ENCODE measurements at places on chromosomes 7 and 10.

- peak; percentile 65 for DNase-seq
These were observed 23.4 kb downstream of the MAD1L1 start for GRCh38 chr7:2209146-2209960.

- no peak for DNase-seq
These were observed 171.7 kb downstream of the LCOR start for GRCh38 chr10:97003804-97004201.

DNA sequence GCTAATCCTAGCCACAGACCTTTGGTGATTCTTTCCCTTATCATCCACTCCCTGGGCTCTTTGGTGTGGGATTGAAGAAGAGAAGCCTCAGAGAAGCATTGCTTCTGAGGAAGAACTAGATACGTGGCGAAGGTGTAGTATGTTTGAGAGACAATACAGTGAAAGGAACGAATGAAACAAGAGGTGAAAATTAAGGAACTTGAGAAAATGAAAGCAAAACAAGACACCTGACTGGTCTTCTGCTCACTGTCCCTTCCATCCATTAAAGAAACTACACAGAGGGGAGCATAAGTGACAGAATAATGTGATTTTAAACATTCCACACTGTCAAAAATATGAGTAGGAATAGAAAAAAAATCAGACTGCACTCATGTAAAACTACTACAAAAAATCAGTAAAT is 219.6 kb upstream of the NPSR1 start:
- DNase-seq, result no peak

- DNase-seq, result no peak
These were observed 11.3 kb upstream of the SLC25A28 start for GRCh38 chr10:99631496-99631895.

DNA sequence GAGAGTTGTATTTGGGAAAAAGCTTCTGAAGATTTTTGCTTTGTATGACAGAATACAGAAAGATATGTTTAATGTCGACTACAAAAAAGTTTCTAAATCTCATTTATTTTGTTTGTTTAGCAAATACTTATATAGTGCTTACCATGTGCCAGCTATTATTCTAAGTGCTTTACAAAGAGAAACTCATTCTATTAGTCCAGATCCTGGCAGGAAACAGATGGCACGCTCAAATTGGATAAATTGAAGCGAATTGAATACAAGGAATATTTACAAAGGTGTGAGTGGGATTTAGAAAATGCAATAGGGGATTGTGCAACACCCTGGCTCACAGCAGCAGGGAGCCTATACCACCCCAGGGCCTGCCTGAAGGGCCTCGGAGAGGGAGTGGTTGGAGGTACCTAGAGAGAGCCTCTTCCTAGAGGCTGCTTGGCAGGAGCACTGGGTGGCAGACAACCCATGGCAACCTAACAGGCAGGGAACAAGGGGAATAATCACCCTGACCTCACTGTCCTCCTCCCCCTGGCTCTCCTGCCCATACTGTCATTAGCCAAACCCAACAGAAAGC is 27.6 kb upstream of the FAM204A start:
- DNase-seq, result no peak

- no peak for DNase-seq
These were observed 150.7 kb downstream of the PCLO start for GRCh38 chr7:83011954-83012353.

- DNase-seq, result peak; percentile 60
These were observed 14.0 kb downstream of the GATAD1 start for GRCh38 chr7:92461027-92462003.

DNA sequence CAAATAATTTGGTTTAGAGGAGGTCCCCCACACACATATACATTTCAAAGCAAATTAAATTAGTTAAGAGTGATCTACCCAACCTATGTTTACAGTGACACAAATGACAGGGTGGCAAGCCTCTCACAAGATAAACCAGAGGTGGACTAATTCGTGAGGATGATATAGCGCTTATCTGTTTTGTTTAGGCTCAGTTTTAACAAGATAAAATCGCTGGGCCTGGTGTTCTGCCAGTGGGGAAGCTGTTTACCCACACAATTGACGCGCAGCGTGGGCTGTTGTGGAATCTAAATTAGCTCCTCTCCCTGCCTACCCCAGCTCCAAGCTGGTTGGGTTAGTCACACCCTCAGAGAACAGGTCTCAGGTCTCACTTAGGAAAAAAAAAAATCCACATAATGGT is 16.7 kb upstream of the PLXNA4 start:
- no peak for DNase-seq

GRCh38 chr10:96858038-96858705 is 26.1 kb downstream of the LCOR start:
- DNase-seq, result no peak

- DNase-seq, result no peak
These were observed 904.9 kb downstream of the IPMK start for GRCh38 chr10:57362811-57363210.

DNA sequence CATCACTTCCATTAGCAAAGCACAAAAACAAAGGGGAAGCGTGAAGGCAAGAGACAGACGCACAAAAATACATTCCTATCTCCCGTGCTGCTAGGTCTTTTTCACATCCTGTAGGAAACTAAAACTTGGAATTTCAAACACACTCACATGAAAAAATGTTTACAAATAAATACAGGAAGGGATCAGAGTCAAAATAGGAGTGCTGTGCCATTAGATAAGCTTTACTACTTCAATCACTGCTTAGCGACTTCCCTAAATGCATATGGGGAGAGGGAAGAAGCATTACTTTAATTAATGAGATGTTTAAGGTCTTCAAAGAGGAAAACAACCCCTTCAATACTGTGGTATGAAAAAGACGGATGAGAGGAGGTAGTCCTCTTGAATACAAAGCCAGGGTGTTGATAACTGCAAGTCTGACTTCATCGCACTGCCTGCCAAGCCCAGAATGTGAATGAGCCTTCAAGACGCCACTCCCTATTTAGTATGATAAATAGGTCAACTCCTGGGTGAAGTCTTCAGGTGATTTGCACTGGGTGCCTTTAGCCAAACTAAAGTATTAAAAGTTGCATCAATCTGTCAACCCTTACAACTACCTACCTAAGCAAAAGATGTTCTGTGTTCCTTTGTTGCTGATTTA is 13.9 kb downstream of the PARD3 start:
- no peak for DNase-seq

GRCh38 chr10:125035136-125035535 is 93.2 kb downstream of the ZRANB1 start:
- no peak for DNase-seq

GRCh38 chr10:103111031-103111917 is 81.8 kb downstream of the NT5C2 start:
- peak; percentile 46 for DNase-seq

GRCh38 chr7:96045919-96046318 is 273.6 kb downstream of the DYNC1I1 start:
- no peak for DNase-seq

GRCh38 chr7:124084024-124084423 is 51.2 kb upstream of the TMEM229A start:
- peak; percentile 2 for DNase-seq

DNA sequence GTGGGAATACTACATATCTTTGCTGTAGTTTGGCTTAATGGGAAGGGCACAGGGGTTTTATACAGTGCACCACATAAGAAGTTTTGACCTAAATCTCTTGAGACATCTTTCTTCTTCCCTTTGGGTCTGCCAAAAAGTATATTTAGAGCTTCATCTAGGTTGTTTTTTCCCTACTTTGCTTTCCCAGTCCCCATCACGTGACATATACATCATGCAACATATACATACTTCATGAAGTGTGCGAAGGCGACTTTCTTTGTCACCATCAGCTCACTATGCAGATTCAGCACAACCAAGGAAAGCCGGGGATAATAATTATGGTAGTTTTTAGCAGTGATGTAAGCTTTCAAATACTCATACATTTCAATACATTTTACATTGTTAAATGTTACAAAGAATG is 177.1 kb upstream of the PPP1R3A start:
- no peak for DNase-seq

DNA sequence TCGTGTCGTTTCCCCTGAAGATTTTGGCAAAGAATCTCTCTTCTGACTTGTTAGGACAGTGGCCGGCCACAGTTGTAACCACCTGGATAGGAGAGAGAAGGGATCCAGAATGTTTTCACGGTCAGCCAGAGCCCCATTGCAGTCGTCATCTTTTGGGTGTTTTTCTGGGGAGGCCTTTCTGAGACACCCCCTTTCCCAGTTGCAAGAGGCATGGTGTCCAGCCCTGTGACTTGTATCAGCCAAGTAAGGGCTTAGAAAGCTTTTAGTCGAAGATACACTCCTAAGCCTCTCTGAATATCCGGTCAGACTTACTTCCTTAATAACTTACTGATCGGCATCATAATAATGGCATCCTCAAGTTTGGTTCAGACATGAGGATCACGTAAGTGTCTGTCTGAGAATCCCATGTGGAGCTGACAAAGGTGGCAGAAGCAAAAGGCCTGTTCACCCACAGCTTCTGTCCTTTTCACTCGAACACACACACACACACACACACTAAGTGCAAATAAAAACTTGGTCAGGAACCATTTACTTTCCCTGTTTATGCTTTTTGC is 435.7 kb upstream of the GALNT17 start:
- no peak for DNase-seq

DNA sequence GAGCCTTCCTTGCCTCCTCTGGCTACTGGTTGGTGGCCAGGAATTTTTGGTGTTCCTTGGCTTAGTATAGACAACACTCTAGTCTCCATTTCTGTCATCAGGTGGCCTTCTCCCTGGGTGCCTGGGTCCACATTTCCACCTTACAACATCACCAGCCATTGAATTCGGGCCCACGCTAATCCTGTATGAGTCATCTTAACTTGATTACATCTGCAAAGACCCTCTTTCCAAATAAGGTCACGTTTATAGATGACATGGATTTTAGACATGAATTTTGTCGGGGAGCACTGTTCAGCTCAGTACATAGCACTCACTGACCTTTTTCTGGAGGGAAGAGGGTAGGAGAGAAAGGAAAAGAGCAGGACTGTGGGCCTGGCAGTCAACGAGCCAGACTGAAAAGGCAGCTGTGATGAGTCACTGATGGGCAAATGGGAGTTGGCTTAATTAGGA is 39.4 kb downstream of the MMRN2 start:
- DNase-seq, result no peak

DNA sequence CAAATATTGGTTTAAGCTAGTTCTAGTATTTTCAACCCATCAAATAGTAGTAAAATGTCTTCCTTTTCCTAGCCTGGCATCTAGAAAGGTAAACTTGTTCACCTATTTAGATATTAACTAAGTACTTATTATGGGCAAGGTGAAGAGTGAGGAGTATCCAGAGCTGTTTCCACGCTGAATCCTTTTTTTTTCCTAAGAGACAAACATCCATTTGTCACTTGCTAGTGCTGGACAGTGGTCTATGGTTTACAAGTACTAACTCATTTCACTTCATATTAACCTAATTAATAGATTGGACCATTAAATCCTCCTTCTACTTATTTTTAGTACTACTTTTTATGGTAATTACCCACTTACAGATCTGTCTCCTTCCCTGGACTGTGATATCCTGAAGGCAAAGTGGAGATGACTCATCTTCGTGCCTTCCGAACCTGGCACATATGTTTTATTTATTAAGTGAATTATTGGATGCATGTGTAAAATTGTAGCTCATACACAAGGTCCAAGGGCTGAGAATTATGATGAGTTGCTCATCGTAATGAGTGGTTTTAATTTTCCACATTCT is 159.6 kb upstream of the IGFBP3 start:
- DNase-seq, result no peak

DNA sequence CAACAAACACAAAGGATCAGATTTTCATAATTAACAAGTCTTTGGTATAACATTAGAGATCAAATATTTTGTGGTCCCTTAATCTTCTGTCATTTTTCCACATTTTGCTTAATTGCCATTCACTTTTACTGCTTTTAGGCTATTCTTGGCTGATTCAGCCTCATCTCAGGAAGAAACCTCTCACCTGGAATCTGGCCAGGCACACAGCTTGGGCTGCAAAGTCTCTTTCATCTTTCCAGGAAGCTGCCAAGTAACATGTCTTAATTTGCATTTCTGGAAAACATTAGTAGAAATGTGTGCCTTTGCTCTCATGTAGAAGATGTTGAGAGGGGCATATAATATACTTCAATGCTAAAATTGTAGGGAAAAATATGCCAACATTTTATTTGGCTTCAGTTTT is 174.2 kb upstream of the STEAP4 start:
- DNase-seq, result no peak

DNA sequence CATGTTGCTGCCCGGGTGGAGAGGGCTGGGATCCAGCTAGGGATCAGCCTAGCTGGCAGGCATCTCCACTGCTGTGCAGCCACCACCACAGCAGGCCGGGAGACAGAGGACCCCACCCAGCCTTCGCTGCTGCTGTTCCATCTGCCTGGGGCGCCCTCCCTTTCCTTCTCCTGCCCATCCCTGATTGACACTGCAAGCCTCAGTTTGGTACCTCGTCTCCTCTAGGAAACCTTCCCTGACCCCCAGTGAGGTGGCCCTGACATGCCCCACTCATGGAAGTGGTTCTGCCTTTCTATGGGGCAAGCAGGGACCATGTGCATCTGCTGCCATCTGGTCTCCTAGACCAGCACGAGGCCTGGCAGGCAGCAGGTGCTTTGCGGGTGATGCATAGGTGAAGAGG is 30.4 kb upstream of the DPYSL4 start:
- no peak for DNase-seq

DNA sequence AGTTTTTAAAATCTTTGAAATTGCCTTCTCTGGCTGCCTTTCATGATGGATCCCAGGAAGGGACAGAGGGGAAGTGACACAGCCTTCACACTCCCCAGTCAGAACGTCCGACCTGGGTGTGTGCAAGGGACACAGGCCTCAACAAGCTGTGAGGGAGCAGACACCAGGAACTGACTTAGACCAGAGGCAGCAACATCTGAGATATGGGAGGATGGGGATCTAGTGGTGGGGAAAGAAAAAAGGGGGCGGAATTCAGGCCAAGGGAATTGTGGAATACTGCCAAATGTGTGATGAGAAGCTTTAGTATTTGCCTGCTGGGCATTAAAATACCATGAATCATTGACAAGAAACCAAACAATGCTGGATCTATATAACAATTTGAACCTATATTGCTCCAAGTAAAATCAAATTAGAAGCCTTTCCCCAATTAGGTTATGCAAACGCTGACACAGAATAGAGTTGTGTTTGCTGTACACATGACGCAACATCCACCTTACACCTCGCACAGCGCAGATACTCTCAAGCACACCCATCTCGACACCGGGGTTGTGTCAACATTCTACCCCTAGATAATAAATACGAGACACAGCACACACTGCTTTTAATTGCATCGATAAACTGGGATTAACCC is 17.2 kb upstream of the MNX1 start:
- no peak for DNase-seq

- DNase-seq, result no peak
These were observed 534.0 kb upstream of the FOXK1 start for GRCh38 chr7:4147926-4148620.

DNA sequence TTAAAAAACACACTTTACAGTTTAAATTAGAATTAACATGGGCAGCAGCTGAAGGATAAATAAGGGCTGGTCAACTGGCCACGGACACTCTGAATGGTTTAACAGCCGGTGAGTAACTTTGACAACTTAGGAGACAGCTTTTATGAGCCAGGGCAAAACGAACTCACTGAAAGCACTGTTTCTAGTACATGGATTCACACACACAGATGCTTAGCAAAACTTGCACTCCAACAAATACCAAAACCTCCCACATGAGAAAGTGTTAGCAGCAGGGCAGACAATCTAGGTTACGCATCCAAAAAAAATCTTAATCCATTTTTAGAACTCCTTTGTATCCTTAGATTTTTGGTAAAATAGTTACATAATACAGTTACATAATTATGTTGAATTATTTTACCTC is 486.4 kb downstream of the PHTF2 start:
- DNase-seq, result no peak

GRCh38 chr7:114293289-114294012 is 121.2 kb upstream of the FOXP2 start:
- DNase-seq, result peak; percentile 80

Measured in KBM-7 (cell line).